ENCODE measurements at places on chromosomes 2 and 18.

DNA sequence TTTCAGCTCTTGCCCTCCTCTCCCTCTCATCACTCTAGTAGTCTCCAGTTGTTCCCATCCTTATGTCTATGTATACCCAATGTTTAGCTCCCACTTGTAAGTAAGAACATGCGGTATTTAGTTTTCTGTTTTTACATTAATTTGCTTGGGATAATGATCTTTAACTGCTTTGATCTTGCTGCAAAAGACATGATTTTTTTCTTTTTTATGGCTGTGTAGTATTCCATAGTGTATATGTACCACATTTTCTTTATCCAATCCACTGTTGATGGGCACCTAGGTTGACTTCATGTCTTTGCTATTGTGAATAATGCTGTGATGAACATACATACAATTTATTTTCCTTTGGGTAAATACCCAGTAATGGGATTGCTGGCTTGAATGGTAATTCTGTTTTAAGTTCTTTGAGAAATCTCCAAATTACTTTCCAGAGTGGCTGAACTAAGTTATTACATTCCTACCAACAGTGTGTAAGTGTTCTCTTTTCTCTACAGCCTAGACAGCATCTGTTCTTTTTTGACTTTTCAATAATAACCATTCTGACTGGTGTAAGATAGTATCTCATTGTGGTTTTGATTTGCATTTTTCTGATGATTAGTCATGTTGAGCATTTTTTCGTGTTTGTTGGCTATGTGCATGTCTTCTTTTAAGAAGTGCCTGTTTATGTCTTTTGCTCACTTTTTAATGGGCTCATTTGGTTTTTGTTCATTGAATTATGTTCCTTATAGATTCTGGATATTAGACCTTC, 179.6 kb upstream of the SLC39A10 start:
- DNase-seq, result no peak

DNA sequence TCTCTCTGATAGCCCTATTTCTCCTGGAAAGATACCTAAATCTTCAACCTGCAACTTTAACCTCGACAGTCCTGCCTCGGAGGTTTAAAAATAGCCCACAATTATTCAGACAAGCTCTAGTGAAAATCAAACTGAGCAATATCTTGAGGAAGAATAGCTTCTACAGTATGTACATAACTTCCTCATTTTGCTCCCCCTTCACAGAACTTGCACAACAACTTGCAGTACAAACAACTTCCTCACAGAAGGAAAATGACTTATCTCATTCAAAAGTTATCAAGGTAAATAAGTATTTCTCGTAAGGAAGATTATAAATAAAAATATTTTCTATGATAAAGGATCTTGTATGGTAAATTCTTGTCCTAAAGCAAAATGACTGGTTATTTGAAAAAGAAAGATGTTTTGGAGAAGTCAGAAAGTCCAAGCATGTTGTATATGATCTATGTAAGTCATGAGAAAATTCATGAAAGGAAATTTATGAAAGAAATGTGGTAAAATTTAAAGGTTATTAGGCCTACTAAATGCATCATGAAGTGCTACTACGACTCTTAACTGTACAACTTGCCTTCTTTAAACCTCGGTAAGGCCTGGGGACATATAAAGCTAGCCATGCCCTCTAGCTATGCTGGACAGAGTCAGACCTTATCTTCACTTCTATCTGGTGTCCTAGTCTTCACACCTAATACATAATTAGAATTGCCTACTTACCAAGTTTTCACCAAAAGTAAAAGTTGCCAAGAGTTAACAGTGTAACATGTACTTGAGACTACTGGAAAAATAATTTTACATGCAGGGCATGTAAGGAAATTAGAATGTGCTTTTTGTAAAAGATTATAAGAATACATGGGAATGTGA, 394.5 kb downstream of the DLGAP1 start:
- no peak for DNase-seq

DNA sequence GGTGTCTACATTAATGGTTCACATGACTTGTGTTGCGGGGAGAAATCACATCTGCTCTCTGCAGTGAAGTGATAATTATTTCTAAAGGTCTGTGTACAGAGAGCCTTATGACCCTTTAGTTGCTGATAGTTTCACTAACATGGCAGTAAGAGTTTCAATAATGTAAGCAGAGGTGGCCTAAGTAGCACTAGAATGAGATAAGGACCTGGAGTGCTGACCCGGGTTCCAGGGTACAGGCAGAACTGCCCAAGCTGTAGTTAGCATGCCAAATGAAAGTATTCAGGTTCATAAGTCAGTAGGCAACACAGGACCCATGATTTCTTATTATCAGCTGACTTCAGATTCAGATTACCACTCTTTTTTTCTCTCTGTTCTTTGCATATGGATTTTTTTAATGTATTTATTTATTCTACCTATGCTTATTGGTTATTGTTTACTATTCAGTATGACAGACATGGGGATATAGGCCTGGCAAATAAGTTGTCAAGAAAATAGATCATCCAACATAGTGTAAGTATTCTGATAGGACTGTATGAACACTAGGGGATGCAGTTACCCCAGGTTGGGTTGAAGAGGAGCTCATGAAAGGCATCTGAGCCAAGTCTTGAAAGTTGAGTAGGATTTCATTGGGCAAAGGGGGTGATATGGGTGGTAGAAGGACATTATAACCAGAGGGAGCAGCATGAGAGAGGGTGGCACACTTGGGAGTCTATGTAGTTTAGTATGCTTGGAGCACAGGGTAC, 105.2 kb downstream of the CCDC85A start:
- no peak for DNase-seq

DNA sequence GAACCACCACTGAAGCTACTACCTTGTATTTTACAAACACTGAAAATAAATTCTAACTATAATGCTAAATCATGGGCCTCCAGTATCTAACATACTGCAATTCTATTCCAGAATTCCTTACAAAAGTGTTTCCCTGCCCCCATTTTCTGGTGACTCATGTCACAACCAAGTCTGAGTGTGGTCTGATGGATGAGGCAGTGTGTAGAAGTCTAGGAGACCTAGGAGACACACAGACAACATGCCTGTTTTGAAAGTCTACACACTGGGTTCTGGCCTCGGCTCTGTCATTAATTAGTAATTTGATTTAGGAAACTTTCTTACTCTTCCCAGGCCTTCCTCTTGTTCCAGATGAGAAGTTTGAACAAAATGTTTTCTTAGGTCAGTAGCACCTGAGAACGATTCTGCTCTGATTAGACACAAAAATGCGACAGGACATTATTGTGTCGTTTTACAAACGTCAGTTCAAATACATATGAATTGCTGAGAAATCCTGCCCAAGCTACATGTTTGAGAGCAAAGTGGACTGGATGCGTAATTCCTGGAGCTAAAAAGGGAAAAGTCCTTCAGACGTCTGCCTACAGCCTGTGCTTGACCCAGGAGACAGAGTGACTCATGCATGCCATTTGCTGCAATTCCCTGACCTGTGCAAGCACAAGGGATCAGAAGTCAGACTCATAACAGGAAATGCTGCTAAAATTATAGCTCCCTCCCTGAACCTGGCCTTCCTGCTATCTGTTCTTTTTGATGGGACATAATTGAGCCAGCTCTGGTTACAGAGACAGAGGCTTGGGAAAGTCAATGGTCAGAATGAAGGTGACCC, 494.4 kb downstream of the SOX11 start:
- DNase-seq, result no peak

DNA sequence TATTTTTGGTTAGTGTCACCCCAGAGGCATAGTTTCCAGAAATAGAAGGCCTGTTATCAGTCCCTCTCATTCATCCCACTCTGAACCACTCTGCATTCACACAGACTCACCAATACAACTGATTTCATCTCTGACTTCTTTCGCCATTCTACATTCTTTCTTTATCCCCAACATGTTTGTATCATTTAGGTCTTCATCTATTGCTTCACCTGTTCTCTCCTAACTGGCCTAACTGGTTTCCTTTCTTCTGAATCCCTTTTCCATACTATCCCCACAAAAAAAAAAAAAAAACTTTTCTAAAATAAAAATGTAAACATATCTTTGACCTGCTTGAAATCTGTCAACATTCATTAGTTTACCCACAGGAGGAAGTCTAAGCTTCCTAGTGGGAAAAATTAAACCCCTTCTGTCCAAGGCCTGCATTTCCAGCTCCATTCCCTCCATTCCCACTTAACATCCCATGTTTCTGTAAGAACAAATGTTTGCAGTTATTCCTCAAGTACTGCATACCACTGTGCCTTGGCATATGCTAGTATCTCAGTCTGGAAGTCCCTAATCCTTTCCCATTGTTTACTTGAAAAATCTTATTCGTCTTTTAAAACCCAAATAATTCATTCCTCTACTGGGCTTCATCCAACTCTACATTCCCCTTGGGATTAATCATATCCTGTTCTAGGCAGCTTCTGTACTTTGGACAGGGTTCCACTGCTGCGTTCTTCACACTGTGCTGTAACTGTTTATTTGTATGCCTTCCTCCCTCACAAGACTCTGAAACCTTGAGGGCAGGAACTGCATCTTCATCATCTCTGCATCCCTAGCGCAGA, 68.5 kb downstream of the FIGN start:
- no peak for DNase-seq

- DNase-seq, result no peak
Observed at GRCh38 chr18:60873708-60874107, 459.5 kb upstream of the CDH20 start.

- DNase-seq, result no peak
Observed at GRCh38 chr2:241351640-241352031, 4.4 kb upstream of the FARP2 start.

DNA sequence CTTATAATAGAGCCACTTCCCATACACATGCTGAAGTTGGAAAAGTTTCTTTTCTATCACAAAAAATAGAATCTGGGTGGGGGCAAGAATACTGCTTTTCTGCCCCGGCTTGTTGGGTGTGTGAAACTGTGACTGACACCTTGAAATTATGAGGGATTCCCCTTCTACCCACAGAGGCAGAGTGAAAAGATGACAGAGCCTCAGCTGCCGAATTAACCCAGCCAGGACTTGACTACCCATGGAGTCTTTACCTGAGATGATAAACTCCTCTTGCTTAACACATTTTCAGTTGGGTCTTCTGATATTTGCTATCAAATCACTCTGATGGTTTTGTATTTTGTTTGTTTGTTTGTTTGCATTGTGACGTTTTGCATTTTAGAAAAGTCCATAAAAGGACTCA, 66.0 kb upstream of the PMAIP1 start:
- no peak for DNase-seq

- no peak for DNase-seq
Observed at GRCh38 chr2:229873123-229873581, 48.7 kb downstream of the TRIP12 start.

DNA sequence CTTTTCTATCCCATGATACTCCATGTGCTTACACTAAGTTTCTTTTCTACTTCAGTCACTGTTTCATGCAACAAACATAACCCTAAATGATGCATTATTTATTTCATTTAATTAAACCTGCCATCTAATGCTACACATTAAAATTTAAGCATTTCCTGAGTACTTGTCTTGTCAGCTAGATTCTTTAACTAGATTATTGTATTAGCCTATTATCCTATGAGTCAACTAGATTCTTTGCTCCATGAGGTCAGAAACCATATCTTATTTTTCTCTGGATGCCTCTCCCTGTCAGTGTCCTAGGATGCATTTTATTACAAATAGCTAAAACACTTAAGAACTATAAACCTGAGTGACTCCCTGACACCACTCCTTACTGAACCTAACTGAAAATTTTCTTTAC, 652.4 kb downstream of the SLC4A3 start:
- no peak for DNase-seq

DNA sequence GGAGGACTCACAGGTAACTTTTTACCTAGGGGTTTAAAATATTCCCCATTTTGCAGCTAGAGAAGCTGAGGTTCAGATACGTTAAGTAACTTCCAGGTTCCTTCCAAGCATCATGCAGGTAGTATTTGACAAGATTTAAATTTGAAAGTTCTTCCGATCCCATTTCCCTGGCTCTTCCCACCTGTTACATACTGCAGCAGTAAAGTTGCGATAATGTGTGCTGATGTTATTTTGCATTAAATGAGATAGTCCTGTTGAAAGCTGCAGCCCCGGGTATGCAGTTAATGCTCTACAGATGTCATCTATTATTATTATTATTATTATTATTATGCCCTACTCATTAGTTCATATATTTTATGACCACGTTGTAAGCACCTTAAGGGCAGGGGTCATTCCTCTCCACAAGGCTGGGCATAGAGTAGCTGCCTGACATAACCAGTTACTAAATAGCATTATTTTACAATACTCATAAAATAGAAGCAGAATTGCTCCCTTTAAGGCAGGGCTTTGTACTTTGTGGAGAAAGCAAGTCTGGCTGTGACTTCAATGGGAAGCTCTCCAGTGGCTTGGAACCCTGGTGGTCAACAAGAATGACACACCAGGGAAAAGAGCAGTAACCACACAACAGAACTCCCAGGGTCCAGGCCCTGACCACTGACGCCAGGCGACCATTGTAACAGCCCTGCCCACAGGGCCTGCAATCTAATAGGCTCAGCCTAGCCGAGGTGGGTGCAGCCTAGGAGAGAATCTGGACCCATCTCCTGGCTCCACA, 112.0 kb upstream of the STPG4 start:
- no peak for DNase-seq

DNA sequence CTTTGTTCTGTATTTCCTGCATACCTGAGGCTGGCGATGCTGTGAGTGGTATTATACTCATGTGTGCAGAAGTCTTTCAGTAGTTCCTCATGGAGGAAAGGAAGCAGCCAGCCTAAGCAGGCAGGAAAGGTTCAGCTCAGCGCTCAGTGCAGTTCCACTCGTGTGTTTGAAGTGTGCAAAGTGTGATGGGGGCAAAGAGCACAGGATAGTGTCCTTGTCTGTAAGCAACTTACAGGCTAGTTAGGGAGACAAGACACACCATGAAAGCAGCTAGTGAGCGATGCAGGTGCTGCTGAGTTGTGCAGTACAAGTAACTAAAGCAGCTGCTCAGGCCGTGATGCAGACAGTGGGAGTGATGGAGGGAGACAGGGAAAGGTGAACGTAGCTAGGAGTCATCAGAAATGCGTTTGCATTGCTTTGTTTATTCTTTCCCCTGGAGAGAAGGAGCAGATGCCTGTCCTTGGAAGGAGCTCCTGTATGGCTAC, 146.2 kb downstream of the LDLRAD4 start:
- DNase-seq, result no peak

DNA sequence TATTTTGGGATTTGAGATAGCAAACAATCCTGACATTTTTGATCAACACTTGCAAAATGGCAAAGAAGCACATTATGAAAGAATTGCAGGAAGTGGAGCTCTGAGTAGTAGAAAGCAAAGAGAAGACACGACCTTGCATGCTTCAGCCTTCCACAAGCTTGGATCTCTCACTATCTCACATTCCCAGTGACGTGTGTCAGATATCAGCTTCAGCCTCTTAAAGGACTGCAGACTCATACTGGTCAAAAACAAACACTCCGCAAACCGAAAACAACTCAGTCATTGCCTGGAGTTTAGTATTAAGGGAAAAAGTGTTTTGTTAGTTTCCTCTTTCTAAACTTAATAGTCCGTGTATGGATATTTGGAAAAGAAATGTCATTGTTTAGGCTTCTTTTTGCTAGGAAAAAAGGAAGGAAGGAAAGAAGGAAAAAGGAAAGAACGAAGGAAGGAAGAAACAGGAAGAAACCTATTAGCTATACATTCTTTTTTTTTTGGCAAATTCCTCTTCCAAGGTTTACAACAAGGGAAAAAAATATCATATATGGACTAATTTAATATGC, 32.6 kb upstream of the SLC40A1 start:
- DNase-seq, result no peak

Data from activated CD8-positive, alpha-beta memory T cell treated with anti-CD3 and anti-CD28 coated beads for 48 hours (primary cell).